ENCODE measurements at places on chromosomes 12 and 14.
A peak's percentile ranks its signal among the peaks of the same experiment; 100 is the strongest.

GRCh38 chr12:118120579-118121363 is 15.2 kb upstream of the PEBP1 start:
- DNase-seq = peak; percentile 95

GRCh38 chr14:103378038-103378854 is 7.0 kb upstream of the MARK3 start:
- no peak for DNase-seq

DNA sequence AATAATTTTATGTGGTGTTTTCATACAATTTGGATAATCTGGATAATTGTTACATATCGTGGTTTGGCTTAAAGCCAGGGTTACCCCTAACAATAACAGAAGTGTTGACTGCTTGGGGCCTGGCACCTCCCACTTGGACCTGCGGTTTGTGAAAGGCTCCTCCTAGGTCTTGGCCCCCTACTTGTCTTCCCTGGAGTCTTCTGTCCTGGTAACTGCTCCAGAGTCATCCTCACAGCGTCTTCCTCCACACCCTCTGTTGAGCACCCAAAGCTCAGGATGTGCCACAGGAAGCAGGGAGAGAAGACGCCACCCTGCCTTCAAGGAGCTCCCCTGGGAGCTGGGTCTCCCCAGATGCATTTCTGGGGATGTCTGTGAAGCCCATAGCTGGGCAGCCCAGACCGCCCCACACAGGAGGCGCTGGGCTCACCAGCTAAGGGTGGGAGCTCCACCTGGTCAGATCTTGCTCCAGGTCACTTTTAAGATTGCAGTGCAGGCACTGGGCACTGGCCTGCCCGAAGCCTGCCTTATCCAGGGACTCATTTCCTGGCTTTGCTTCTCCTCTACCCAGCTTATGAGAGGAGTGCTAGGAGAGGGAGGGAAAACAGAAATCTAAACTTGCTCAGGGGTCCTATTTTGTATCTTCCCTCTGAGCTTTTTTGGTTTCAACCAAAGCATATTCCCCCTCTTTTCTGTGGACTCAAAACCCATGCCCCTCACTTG is 98.2 kb downstream of the ZFP36L1 start:
- peak; percentile 32 for DNase-seq

GRCh38 chr12:1503281-1503711 is 91.1 kb downstream of the FBXL14 start:
- DNase-seq = peak; percentile 57

DNA sequence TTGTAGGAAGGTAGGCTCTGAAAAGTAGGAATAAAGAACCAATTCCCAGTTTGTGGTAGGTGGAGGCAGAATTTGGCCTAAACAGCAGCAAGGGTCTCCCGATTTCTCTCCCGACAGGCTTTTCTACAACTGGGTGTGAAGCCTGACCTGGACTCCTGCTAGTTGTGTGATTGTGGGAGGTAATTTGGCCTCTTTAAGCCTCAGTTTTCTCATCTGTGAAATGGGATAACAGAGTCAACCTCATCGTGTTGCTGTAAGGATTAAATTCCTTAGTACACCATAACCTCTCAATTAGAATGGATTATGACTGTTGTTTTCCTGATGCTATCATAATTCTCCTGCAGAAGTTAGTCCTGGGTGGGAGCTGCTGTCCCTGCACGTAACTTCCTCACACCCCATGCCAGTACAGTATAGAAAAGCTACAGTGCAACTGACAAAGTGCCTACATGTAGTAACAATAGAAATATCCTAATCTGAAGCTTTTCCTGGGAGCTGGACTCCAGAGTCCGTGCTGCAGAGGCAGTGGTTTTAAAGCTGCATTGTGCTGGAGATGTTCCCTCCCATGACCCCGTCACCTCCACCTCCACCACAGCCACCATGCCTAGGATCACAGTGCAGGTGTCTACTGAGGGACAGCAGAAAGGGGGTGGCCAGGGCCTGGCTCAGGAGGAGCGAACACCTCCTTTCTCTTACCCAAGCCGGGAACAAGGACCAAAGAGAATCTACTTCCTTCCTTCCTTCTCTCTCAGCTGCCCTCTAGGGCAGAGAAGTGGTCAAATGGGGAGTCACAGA is 76.5 kb downstream of the FBXL14 start:
- peak; percentile 52 for DNase-seq

DNA sequence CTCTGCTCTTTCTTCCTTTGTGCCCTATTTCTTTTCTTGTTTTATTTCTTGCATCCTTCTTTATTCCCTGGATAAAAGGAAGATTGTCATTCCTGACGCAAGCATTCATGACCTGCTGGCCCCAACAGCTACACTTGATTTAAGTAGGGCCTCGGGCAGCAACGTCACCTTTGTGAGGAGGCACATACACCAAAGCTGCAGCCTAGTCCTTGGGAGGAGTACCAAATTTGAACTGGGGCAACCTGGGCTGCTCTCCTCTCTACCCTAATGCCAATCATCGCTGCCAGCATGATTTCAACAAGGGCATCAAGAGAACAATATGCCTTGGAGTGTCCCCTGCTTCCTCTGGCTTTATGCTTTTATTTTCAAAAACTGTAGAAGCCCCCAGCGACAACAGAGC is 76.4 kb downstream of the C12orf50 start:
- no peak for DNase-seq

GRCh38 chr14:54444681-54445080 is 3.5 kb upstream of the CNIH1 start:
- DNase-seq = no peak

GRCh38 chr14:105537580-105538474 is 11.4 kb downstream of the TMEM121 start:
- peak; percentile 67 for DNase-seq

DNA sequence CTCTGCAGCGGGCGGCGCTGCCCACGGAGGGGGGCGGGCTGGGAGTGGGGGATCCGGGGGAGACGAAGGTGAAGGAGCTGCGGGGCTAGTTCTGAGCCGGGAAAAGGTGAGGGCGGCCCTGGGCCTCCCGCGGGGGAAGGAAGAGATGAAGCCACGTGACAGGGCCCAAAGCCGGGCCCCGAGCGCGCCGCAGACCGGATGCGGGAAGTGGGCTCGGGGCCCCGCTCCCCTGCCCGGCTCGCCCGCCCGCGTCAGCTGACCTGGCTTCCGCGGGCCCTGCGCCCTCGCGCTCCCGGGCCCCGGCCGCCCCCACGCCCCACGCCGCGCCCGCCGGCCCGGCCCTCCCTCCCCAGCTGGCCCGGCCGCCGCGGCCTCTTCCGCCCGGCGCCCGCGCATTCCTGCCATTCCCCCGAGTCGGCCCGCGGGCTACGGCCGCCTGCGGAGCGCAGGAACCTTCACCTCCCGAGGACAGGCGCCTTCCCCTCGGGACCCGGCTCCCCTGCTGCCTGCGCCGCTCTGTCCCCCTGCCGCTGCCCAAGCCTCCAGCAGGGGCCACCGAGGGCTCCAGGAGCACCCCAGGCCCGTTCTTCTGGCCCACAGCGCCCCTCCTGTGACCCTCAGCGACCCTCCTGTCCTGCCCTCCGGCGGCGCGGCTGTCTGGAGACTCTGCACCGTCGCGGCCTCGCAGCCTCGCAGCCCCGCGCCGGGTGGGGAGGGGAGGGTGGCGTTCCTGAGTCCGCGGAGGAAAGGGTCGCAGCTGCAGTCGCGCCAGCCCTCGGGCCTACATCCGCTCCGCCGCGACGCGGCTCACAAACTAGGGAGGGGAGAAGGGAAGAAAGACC is 20.4 kb downstream of the NINJ2 start:
- DNase-seq = peak; percentile 96

DNA sequence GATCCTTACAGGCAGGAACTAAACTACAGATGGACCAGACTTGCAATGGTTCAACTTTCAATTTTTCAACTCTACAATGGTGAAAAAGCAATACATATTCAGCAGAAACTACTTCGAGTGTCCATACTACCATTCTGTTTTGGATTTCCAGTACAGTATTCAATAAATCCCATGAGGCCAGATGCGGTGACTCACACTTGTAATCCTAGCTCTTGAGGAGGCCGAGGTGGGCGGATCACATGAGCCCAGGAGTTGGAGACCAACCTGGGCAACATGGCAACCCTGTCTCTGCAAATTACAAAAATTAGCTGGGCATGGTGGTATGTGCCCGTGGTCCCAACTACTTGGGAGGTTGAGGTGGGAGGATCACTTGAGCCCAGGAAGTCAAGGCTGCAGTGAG is 336.1 kb downstream of the MED13L start:
- DNase-seq = no peak

- DNase-seq = no peak
These were observed 1.1 kb downstream of the SHMT2 start for GRCh38 chr12:57230381-57231155.

- no peak for DNase-seq
These were observed 18.8 kb upstream of the PIK3C2G start for GRCh38 chr12:18242380-18243089.

DNA sequence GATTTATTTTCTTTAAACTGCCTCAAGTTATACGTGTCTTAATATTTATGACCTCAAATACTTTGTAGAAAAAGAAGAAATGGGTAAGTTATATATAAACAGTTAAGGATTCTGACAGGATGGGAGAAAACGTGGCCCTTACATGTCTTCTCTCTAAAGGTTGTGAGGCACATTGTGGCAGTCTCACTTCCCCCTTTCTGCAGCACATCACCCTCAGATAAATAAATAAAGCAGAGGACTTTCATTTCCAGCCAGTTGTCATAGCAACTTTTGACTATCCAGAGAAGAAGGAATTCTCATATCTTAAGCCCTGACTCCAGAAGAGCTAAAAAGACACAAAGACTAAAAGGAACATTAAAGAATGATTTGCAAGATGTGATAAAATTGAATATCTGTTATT is 28.8 kb upstream of the CEP83 start:
- DNase-seq = no peak

- peak; percentile 82 for DNase-seq
These were observed 31.9 kb downstream of the NUAK1 start for GRCh38 chr12:106106892-106107291.

DNA sequence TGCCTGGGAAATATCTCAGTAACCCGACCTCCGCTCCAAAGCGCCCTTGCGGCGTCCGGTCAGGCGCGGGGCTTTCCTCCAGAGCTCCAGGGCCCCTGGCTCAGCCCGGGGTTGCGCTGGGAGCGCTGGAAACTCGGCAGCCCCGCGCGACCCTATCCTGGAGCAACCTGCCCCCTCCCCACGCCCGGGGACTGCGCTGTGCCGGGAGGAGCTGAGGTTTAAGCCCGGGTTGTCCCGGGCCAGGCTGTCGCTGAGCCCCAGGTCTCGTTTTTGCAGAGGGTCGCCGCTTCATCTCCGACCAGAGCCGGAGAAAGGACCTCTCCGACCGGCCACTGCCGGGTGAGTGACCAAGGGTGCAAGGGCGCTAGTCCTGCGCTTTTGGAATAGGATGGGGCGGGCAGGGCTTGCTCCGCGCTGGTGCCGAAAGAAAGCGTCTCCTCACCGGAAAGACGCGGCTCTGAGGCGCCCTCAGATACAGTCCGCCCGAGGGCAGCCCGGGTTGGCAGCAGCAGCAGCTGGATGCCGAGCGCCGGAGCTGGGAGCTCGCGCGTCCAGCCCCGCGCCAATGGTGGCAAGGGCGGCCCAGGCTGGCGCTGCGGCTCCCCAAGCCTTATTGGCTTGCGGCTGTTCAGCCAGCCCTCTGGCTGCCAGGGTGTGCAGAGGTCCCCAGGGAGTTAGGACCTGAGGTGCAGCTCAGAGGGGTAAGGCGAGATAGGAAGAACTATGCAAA is 1.5 kb downstream of the SPX start:
- DNase-seq = peak; percentile 91

DNA sequence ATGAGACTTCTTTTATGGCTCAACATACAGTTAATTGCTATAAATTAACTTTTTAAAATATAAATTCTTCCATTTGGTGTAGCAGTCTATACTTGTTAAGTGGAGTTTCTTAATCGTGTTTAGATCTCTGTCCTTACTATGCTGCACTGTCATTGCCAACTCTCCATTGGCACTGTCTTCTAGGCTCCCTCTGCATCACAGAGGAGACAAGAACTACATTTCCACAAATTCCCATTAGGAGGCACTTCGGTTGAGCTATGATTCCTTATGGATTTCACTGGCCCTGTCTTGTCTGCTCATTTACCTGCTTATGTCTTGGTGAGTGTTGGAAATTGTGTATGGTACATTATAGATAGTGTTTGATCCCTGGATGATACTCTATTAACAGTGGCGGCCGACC is 630.9 kb upstream of the ATXN7L3B start:
- DNase-seq = no peak

- DNase-seq = peak; percentile 78
These were observed 348.8 kb downstream of the GXYLT1 start for GRCh38 chr12:41795910-41796309.

GRCh38 chr12:88122666-88123065 is 19.2 kb downstream of the CEP290 start:
- no peak for DNase-seq

DNA sequence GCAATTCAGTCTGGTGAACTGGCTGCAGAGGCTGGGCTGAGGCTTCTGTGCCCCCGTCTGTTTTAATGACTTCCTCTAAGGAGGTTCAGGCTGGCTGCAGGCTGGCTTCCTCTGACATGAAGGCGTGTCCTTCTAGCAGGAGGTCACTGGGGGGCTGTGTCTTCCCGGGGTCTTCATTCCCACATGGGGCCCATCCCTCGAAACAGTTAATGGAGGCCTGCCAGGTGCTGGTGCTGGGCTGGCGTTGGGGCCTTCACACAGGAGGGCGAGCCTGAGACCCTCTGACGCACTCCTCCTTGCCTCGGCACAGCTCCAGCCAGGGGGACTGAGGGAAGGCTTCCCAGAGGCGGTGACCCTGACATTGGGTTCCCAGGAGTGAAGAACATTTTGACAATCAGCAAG is 57.7 kb upstream of the DLK1 start:
- DNase-seq = no peak

- no peak for DNase-seq
These were observed 14.7 kb downstream of the JAG2 start for GRCh38 chr14:105153739-105154475.

GRCh38 chr12:112852810-112853209 is 54.0 kb upstream of the OAS1 start:
- DNase-seq = no peak

- DNase-seq = no peak
These were observed 123.2 kb downstream of the CHST11 start for GRCh38 chr12:104579718-104580495.

- DNase-seq = no peak
These were observed 158.2 kb downstream of the FOXN3 start for GRCh38 chr14:89258728-89259273.

- DNase-seq = no peak
These were observed 231.6 kb upstream of the KRR1 start for GRCh38 chr12:75742961-75743360.

- DNase-seq = no peak
These were observed 276.5 kb upstream of the AMIGO2 start for GRCh38 chr12:47356129-47356700.

GRCh38 chr12:119211884-119212283 is 33.2 kb downstream of the HSPB8 start:
- DNase-seq = peak; percentile 41

DNA sequence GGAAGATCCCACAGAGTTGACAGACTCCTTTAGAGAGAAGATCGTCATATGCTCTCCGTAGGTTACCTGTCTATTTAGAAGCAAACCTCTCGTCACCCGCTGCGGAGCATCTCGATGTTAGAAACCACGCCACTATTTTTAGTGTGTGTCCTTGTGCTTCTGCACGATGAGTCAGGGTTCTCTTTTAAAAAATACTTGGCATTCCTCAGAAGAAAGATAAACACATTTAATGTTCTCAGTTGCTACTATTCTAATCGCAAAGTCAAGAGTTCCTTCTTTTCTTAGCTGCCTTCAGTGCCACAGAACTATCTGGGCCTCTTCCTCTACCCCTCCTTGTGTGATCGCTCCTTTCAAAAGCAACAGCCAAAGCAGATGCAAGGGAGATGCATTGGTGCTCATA is 192.4 kb downstream of the PELI2 start:
- DNase-seq = no peak

- DNase-seq = peak; percentile 96
These were observed 122.7 kb downstream of the SLC38A6 start for GRCh38 chr14:61103541-61104339.

GRCh38 chr14:60645126-60645741 is 4.0 kb downstream of the SIX1 start:
- no peak for DNase-seq

Data from islet precursor cell (in vitro differentiated cells).